ENCODE measurements at places on chromosomes 5 and 9. TPM values are rescaled to one million over a fixed set of nuclear protein-coding genes. Genes with fewer than 3 reads are reported as not detected.

DNA sequence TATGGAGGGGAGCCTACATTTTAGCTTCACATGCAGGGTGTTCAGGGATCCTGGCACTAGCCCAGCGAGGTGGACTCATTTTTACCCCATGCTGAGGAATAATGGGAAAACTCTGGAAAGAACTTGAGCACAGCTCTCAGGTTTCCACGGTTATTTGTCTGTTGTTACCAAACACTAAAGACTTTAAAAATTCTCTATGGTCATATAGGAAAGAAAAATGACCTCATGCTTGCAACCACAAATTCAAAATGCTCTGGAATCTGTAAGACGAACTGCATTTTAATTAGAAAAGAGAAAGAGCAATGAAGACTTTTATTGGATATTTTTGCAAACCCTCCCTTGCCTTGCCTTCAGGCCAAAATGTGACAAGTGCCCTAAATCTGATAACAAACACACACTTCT, 606.9 kb downstream of the EBF1 start:
- DNase-seq: no peak

DNA sequence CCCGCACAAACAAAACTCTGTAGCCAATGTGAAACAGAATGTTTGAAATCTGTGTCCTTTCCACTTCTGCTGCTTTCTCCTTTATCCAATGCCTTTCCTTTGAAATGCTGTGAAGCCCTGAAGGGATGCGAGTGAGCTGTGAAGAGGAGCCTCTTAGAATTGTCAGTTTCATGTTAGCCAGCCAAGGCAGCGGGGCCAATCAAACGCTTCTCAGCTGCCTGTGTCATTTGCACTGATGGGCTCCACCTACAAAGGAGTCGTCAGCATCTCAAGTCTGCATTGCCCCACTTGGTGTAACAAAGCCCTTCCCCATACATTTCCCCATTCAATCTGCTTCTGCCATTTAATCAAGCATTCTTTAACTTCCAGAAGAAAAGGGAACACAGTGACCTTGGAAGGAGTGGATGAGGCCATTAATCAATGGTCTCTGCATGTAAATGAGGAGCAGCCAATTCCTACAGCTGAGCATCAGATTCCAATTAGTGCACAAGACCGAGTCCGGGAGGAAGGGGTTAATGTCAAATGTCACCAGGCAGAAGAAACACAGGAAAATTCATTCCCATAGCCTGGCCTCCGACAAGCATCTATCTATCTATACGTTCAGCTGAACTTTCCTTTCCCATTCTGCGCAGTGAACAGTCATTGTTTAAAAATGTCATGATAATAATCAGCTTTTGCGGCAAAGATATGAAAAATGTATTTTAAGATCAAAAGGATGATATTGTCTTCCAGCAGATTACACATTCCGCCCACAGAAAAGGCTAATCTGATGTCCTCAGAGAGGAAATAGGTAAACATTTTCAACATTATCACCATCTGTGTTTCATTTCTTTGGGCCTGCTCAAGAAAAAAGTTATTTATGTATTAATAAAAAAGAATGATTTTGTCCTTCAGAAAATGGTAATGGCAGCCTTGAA, 154.6 kb downstream of the FSTL4 start:
- no peak for DNase-seq

- DNase-seq: peak; percentile 59
These were observed 344.0 kb downstream of the PTPRD start for GRCh38 chr9:10268531-10269485.

- no peak for DNase-seq
These were observed 7.4 kb downstream of the NPM1 start for GRCh38 chr5:171395042-171395441.

DNA sequence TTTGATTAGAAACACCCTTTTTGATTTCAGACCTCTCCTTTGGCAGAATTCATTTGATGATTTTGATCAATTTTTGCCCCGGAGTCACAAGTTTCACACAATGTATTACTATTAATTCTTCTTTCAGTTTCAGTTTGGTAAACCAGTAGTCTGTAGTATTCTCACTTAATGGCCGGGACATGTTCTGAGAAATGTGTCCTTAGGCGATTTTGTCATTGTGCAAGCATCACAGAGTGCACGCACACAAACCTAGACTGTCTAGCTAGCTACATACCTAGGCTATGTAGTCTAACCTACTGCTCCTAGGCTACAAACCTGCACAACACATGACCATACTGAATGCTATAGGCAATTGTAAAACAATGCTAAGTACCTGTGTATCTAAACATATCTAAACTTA, 662.5 kb downstream of the IRX1 start:
- DNase-seq: no peak

- no peak for DNase-seq
These were observed 122.8 kb upstream of the STC2 start for GRCh38 chr5:173451031-173451430.

DNA sequence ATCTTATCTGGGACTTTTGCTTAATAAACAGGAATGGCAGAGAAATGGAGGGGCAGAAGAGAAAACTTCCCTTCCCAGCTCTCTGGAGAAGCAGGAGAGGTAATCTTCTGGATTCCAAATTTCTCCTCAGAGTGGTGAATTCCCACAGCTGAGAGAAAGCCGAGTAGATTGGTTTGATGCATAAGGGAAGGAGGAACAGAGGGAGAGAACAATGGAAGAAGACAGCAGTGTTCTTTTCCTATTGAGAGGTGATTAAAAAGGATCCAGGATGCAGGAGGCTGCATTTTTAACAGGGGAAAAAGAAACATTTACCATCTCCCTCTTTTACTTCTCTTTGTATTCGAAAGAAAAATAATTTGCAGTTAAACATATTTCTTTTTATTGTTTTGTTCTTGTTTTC, 13.1 kb downstream of the SH3RF2 start:
- no peak for DNase-seq

DNA sequence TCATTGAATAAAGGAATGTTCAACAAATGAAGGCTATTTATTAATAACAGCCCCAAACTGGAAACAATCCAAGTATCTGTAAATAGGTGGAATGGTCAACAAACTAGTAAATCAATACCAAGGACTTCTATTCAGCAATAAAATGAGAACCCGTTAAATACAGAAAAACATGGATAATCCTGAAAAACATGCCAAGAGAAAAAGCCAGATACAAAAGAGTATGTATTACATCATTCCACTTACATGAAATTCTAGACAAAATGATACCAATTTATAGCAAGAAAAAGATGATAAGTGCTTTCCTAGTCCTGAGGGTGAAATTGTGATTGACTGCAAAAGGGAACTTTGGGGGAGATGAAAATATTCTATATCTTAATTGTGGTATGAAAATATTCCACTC, 3.1 kb downstream of the PJA2 start:
- no peak for DNase-seq

DNA sequence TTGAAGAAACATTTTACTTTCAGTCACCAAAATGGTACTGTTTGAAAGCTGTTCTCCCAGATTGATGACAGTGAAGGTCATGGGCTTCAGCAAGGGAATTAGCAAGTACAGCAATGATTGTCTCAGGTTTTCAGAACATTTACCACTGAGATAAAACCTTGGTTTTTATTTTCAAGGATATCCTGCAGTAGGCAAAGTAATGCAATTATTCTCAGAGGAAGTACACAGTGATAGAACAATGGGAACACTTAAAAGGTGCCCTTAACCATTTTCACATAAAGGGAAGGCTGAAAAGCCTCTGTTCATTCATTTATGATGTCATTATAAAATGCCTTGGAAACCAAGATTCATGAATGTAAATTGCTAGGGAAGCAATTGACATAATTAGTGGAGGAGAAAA, 471.8 kb upstream of the ACO1 start:
- DNase-seq: no peak

- no peak for DNase-seq
These were observed 47.0 kb upstream of the EGFLAM start for GRCh38 chr5:38211354-38211710.

GRCh38 chr9:132776268-132776667, 101.8 kb downstream of the AK8 start:
- peak; percentile 39 for DNase-seq

DNA sequence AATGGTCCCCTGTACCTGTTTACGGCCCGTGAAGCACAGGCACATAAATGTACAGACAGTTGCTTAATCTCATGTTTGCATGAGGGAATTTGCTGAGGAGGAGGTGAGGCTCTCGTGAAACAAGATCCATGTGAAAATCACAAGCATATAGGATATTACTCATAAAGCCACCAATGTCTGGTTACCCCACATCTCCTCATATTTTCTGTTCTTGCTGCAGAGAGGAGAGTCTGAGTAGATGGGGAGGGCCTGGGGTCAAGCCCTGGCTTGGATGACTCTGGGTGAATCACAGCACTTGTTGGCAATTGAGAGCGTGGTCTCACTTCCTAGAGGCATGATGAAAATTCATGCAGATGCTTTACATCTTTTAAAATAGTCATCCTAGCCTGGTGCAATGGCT, 975 bp downstream of the AGXT2 start:
- no peak for DNase-seq

DNA sequence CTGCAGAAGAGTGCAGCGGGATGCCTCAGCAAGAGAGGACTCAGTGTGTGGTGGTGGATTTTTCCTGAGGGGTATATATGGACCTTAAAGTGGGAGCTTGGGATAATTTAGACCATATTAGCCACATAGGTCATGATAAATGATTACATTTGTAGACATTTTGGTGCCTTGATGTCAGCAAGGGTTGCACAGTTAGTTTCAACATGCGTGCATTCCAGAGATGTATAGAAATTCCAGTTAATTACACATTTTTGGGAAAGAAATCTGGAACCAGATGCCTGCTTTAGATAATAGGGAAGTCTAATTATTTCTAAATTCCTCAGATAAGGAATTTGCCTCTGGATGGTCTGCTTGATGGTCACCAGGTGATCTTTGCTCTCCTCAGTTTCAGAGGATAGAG, 440.6 kb upstream of the PAPPA start:
- DNase-seq: no peak

- DNase-seq: no peak
These were observed at the start of gene MCC for GRCh38 chr5:113487781-113488644. Gene MCC (minus strand): TSS chr5:113488453.

- no peak for DNase-seq
These were observed 16.7 kb upstream of the SLCO4C1 start for GRCh38 chr5:102312586-102313370.

GRCh38 chr9:221989-222776, 7.5 kb downstream of the DOCK8 start:
- no peak for DNase-seq

- no peak for DNase-seq
These were observed 25.1 kb downstream of the PDGFRB start for GRCh38 chr5:150130493-150130922.

GRCh38 chr5:123455640-123456039, 32.4 kb upstream of the CEP120 start:
- DNase-seq: no peak

- DNase-seq: no peak
These were observed 164.4 kb downstream of the SEMA5A start for GRCh38 chr5:9381464-9381863.

GRCh38 chr9:124344291-124345050, 70.8 kb downstream of the PSMB7 start:
- DNase-seq: no peak

DNA sequence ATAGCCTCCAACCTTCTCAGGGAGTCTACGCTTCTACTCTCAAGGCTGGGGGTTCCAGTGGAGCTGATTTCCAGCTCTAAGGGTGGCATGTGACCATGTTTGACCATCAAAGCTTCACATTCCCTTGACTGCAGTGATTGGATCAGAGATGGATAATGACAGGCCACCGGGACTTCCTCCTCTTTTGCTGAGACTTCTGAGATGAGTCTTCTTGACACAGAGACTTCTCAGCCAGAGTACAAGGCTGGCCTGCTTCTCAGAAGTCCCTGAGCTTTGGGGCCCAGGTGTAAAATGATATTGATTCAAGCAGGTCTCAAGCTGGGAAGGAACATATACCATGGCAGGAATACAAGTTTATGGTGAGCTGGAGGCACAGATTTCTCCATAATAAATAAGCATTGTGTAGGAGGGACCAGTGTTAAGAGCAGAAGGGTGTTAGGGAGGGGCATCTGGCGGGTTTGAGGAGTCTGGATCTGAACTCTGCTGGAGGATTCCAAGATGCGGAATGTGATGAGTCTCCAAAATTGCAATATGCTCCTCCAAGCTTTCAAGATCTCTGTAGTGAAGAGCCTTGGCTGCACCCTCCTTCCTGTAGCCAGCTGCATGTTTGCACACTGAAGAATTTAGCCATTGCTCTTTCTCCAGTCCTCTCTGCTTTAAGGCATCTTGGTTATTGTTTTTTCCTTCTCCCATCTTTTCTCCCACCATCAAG, 41.7 kb upstream of the HSD17B4 start:
- DNase-seq: no peak

- no peak for DNase-seq
These were observed 3.2 kb downstream of the STARD4 start for GRCh38 chr5:111509119-111509518.

- no peak for DNase-seq
These were observed 63.2 kb downstream of the MED27 start for GRCh38 chr9:132016456-132016855.

DNA sequence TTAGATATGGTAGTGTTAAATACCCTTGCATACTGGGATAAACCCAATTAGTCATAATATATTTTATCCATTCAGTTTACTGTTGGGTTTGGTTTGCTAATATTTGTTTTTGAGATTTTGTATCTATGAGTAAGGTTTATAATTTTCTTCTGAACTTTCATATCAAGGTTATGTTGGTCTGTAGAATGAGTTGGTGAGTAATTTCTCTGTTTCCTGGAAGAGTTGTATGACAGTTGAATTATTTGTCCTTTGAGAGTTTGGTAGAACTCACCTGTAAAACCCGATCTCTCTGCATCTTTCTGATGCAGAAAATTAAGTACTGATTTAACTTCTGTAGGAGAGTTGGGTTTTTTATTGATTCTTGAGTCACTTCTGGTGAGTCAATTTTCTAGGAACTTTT, 20.4 kb downstream of the DDX4 start:
- no peak for DNase-seq

DNA sequence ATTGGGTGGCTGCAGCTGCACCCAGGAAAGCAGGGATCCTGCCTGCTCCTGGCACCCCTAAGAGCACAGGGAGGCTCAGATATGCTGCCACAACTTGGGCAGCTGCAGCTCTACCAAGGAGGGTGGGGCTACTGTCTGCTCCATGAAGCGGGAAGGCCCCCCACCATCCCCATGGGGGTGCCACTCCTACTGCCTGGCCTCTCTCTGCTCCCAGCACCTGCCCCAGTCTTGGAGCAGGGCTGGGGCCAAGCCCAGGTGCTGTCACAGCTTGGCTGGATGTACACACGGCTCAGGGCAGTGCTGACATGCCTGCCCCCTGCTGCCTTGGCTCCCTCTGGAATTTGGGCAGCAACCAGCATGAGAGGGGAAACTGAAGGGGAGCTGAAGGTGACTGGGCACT, 214.7 kb upstream of the PLPPR1 start:
- no peak for DNase-seq

PCDHB5 gene
- total RNA-seq: 0.33 TPM

APBA1 gene
- total RNA-seq: 19.7 TPM

SAPCD2 gene
- 0.15 TPM for total RNA-seq

TMEM252 gene
- not detected for total RNA-seq

ANKHD1 gene
- total RNA-seq: 60.6 TPM

C9orf57 gene
- not detected for total RNA-seq

LECT2 gene
- total RNA-seq: 6.5 TPM

PCDHGA5 gene
- total RNA-seq: 0.35 TPM

Measured in left lobe of liver (tissue), 2 donors.